ENCODE measurements at places on chromosomes 1 and 21. TPM values are rescaled to one million over a fixed set of nuclear protein-coding genes. Genes with fewer than 3 reads are reported as not detected.

MRAP gene
- total RNA-seq, result not detected

FCRL3 gene
- total RNA-seq, result not detected

CASQ1 gene
- total RNA-seq, result not detected

UMODL1 gene
- not detected for total RNA-seq

MPL gene
- total RNA-seq, result not detected

LEMD1 gene
- total RNA-seq, result not detected

TMEM200B gene
- total RNA-seq, result 11.6 TPM

HCN3 gene
- under 0.01 TPM for total RNA-seq

FCRL2 gene
- total RNA-seq, result not detected
